ENCODE measurements at places on chromosomes 13 and 19.
A peak's percentile ranks its signal among the peaks of the same experiment; 100 is the strongest.

DNA sequence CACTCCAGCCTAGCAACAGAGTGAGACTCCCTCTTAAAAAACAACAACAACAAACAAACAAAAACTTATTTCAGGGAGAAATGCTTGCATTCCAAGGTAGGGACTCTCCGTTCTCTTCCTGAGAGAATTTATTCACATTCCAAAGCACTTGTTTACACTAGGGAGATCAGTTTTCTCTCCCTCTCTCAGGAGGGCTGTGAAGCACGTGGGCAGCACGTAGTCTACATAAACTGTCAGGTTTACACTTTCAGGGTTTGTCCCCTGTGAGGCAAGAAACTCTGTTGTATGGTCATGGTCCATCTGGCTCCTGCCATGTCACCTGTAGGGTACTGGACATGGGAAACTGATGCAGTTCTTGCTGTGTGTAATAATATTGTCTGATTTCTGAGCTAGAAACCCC lies 31.6 kb downstream of the WDR87 start:
- DNase-seq = no peak

- no peak for DNase-seq
Observed at GRCh38 chr13:63954683-63955082, 2539.0 kb upstream of the PCDH20 start.

GRCh38 chr13:113862931-113863523 lies 849 bp downstream of the GAS6 start:
- no peak for DNase-seq

GRCh38 chr13:61779456-61779855 lies 363.8 kb upstream of the PCDH20 start:
- no peak for DNase-seq

- no peak for DNase-seq
Observed at GRCh38 chr13:24355103-24355502, 45.7 kb downstream of the C1QTNF9 start.

DNA sequence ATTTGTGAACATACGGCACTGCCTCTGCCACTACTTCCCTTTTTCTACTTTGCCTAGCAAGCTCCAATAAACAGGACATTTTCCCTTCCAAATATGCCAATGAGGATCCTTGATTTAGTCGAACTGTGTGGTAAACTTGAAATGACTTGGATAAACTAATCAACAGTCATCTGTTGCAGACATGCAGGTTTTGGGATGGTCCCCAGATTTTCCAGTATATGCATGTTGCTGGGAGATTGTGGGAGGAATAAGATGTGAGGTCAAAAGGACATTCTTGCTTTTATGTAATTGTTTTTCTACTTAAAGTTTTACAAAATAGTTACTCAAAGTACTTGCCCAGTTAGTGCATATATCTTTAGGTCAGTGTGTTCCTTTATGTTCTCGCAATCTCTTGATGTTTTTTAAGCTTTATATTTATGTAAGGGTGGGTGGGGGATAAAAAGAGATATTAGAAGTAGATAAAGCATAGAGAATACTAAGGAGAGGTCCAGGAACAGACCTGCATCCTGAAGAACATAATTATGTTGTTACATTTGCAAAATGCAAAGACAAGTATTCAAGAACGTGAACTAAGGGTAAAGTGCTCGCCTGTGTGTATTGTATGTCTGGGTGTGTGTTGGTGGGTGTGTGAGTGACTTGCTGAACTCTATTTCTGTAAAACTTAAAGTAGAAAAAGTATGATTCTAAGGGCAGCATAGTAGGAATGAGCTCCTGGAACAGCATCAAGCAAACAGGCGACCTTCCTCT lies 88.4 kb upstream of the OXGR1 start:
- no peak for DNase-seq

DNA sequence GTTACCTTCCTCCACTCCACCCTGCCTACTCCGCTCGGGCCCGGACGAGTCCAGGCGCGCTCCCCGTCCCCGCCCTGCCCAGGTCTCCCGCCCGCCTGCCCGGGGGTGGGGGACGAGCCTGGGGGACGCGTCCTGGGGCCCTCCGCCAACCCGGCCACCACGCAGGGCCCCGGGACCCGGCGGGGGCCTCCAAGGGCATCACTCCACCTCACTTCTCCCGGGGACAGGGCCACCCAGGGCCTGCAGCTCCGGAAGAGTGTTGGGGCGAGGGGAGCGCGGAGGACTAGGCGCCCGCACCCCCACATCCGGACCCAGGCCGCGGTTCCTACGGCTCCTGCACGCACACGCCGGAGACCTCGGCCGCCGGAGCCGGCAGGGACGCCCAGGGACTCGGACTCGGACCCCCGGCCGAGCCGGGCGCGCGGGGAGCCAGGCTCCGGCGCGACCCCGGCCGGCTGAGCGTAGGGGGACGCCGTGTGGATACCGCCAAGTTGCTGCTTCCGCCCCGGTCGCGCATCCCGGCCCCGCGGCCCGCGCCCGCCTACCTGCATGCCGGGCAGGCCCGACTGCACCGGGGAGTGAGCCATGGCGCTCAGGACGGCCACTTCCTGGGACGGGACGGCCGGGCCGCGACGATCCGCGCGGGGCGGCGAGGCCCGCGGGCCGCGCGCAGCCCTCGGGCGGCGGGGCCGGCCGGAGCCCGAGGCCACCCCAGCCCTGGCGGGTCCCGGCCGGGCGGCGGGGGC lies 534 bp downstream of the STK24 start:
- peak; percentile 81 for DNase-seq

GRCh38 chr13:22765547-22765946 lies 415.2 kb upstream of the SGCG start:
- DNase-seq = no peak

DNA sequence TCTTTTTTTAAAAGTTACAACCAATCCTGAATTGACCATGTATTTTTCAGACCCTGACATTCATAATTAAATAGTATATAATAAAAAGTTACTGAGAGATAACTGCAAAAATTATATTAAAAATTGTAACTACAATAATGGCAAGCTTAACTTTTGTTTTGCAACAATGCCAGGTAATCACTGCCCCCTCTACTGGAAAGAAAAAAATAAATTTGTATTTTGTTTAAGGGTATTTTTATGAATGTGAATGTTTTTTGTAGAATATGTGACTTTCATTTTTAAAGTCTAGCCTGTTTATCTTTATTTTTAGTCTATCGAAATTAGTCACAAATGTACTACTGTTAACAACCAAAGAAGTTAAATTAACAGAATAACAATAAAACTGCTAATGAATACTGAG lies 21.7 kb downstream of the MRPS31 start:
- no peak for DNase-seq

GRCh38 chr13:50119591-50119990 lies 104.3 kb downstream of the KCNRG start:
- DNase-seq = no peak

GRCh38 chr19:27793128-27793643 lies 1419.8 kb downstream of the UQCRFS1 start:
- no peak for DNase-seq

GRCh38 chr13:108955741-108956140 lies 326.3 kb downstream of the MYO16 start:
- no peak for DNase-seq
